ENCODE measurements at places on chromosomes 16 and 17.

- no peak for DNase-seq
Measured at GRCh38 chr16:22673421-22673831, 140.5 kb upstream of the HS3ST2 start.

- DNase-seq = no peak
Measured at GRCh38 chr17:81346908-81347349, 48.3 kb upstream of the BAHCC1 start.

DNA sequence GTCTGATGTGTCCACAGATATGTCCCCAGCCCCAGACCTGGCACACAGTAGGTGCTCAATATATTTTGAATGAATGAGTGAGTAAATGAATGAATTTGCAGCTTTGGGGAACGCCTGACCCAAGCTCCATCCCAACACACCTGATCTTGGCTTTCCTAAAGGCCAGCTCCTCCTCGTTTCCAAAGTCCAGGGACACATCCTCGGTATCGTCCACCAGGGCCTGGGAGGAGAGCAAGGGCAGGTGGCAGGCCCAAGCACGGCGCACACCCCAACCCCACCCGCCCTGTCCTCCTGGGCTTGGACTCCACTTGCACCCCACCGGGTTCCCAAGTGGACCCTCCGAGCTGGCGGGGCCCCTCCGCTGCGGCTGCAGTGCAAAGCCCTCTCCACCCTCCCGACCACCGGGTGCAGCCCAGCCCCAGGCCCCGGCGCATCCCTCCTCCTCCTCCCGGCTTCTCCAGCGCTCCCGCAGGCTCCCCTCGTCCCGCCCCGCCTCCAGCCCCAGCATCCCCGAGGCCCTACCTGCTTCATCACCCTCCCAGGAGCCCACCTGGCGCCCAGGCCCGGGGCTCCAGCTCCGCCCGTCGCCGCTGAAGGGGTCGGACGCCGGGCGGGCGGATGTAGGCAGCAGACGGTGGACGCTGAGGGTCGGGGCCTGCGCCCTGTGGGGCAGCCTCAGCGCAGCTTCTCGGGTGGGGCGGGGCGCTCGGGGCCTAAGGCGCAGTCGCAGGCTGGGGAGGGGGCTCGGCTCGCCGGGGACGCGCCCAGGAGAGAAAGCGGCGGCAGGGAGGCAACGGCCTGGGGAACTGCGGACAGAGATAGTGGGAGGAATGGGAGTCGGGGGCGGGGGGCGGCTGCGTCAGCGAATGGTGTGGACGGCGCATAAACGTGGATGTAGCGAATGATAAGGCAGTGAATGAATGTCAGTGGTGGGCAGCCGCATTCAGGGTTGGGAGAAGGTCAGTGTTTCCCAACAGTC, at the start of gene TVP23A:
TSS of gene TVP23A (minus strand) at position 832 of the 979 bp plus-strand sequence. CDS start at position 531, 301 bp downstream.
- DNase-seq = peak; percentile 29

DNA sequence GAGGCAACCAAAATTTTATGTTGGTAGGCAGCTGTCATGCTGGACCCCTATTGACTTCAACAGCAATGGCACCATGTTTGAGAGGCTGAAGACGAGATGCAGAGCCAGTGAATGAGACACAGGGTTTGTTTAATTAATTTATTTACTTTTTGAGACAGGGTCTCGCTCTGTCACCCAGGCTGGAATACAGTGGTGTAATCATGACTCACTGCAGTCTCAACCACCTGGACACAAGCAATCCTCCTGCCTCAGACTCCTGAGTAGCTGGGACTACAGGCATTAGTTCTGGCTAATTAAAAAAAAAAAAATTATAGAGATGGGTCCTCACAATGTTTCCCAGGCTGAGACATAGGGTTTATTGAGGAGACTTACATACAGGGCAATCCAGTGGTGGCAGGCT, 36.2 kb upstream of the PPM1D start:
- no peak for DNase-seq

DNA sequence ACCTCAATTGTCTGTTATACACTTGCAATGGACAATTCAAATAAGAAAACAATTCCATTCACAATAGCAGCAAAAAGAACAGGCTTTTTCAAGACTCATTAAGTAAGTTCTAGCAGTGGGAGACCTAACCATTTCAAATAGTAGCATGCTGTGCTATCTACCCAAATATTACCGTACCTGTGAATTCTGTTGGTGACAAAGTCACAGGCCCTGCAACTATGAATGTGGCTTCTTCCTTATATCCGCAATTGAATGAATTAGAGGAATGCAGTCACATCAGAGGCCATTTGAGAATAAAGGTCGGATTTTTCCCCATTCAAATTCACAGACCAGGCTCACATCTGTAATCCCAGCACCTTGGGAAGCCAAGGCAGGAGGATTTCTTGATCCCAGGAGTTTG, 800 bp upstream of the NME4 start:
- no peak for DNase-seq

DNA sequence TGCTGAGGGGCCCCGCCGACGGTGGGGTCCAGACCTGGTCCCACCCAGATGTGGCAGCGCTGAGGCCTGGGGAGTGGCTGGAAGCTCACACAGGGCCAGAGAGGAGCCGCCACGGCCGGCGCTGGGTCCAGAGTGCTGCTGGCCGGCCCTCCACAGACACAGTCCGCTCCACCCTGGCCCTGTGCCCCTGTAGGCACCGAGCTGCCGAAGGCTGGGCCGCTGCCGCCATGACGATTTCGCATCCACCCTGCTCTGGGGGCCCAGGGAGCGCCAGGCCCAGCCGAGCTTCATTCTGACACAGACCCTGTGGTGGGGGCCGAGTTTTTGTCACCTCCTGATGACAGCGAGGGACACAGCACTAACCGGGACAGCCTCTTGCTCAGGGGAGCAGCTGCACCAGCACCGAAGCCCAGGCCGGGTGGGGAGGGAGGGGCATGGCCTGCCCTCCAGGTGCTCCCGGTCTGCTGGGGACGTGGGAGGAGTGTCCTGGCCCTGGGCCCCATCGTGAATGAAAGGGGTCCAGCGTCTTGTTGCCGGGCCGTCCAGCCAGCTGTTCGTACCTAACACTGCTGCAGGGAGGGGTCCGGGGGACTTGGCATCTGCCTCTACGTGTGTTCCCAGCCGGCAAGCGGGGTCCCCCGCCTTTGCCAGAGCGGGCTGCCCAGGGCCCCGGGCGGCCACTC, 27.1 kb upstream of the SSTR5 start:
- DNase-seq = peak; percentile 95

DNA sequence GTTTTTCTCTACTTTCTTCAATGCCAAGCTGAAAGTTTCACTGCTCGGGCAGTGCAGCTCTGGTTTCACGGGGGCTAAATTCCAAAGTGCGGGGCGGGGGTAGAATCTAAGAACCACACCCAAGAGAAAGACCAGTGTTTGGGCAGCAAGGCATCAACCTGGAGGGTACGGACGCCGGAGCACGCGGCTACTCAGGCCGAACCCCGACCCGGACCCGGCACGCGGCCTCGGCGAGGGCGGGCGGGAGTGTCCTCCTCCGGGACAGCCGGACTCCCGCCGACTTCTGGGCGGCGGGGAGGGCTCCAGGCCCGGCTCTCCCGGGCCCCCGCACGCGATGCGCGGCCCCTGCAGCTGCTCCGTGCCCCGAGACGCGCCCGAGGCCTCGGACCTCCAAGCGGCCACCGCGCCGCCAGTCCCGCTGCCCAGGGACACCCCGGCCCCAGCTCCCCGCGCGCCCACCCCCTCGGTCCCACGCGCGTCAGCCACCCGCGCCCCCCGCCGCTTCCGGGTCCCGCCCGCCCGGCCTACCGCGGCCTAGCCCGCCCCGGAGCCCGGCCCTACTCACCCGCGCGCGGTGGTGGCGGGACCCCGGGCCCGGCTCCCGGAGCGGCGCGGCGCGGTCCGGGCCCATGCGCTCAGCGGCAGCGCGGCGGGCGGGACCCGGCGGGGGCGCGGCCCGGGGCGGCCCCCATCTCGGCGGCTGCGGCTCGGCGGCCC, 561 bp downstream of the AXIN1 start:
- DNase-seq = peak; percentile 45

DNA sequence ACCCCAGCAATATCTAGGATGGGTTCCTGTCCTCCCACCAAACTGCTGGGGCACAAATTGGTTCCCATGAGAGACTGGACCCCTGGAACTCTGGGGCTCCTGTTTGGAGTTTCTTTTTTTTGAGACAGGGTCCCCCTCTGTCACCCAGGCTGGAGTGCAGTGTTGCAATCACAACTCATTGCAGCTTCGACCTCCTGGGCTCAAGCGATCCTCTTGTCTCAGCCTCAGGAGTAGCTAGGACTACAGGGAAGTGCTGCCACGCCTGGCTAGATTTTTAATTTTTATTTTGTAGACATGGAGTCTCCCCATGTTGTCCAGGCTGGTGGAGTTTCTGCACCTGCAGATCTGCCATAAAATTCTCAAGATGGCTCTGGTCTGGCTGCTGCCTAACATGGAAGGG, 56.3 kb upstream of the BRD7 start:
- DNase-seq = no peak

- DNase-seq = no peak
Measured at GRCh38 chr17:17122781-17123483, 80.7 kb downstream of the MPRIP start.
